ENCODE measurements at places on chromosomes 3 and 15.

GRCh38 chr15:97052513-97052912 is 722.0 kb downstream of the NR2F2 start:
- no peak for DNase-seq

GRCh38 chr3:148531836-148532235 is 165.9 kb upstream of the AGTR1 start:
- no peak for DNase-seq

DNA sequence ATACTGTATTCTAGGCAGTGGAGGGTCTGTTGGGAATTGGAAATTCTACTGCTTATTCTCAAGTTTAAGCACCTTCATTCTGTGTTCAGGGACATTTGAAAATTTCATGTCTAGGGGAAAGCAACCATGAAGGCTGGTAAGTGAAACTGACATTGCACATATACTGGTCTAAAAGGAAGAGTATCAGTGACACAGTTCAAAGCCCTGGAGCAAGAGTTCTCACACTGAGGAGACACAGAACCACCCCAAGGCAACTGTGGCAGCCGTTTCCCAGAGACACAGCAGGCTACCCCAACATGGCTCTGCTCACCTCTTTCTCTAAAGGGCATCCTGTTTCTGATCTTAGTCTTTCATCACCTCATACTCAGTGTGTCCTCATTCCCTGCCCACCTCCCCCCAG is 67.5 kb downstream of the KCNMB2 start:
- no peak for DNase-seq

DNA sequence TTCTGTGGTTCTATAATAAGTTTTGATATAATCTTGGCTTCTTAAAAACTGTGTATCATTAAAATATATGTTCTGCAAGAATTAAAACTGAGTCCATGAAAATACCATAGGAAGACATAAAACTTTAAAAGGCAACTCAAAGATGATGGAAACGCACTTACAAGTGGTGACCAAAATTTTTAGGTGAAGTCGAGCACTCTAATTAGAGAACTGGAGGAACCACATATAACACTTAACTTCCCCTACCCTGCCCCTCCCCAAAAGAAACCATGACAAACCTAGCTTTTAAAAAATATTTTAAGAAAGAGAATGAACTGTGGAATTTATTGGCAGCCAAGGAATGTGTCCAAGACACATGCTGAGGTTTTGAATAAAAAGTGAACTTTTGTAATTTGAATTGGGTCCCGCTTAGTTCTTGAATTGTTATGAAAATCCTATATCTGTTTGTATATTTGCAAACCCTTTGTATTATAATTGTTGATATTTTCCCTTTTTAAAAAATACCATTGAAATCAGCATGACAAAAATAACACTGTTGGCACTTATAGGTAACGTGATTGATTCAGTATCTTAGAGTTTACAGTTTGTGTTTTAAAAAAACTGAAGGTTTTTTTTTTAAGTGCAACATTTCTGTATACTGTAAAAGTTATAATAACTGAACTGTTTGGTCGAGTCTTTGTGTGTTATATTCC is 7.7 kb downstream of the NR2F2 start:
- no peak for DNase-seq

DNA sequence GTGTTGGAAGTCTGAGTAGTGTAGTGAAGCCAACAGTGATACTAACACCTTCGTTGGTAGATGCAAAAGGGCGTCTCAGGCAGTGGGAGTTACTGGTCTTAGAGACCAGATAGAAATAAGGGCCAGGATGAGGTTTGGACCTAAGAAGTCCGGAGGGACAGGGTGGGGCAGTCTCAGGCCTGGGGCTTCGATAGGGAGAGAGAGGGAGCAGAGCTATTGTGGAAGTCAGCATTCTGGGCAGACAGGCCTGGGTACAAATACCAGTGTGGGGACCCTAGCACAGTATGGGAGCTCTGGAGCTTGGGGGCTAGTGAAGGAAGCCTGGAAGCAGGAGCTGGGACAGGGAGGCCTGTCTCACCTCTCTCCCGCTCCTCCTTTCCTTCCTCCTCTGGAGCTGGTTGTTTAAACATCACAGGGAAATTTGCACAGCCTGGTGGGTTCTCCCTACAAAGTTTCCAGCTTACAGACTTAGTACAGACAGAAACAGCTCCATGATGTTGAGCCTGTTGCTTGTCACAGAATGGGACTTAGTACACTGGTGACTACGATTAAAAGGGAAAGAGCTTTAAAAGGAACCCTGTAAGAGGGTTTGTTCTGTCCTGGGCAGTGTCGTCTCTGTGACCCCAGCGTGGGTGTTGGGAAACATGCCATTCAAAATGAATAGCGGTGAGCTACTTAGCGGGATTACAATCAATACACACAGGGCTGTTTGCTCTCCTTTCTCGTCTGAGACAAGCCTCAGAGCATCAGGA is 76.4 kb upstream of the TNFAIP8L3 start:
- DNase-seq: no peak

GRCh38 chr15:76285241-76285825 is 25.9 kb downstream of the ETFA start:
- DNase-seq: no peak

DNA sequence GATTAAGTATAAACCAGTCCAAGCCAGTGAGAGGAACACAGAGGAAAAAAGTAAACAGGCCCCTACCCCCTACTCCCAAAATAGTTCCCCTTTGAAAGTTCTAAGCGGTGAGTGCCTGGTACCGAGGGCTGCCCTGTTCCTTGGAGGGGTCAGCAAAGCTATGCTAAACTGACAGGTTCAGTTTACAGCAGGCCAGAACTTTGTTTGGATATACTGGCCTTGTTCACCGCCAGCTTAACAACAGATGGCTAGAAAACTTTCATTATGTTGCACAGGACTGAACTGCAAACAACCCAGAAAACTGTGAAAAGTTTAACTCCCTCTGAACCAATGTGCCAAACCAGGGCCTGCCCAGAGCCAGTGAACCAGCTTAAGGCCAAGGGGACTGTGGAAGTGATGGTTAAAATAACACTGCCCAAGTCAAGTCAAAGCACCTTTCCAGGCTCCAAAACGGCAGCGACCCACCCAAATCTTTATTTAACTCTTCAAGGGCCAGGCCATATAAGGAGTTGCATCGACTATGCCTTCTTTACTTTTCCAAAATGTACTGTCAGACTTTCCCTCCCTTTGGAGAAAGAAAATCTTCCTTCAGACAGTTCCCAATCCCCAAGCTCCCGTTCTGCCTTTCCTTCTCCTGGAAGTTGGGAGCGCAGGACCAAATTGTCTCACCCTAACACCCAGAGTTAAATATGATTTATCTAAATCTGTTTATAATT is 448.0 kb downstream of the FOXP1 start:
- no peak for DNase-seq

All from urinary bladder (tissue), 4 donors.